ENCODE measurements at places on chromosomes 2 and 18.

GRCh38 chr2:133955169-133955568 is 298.7 kb upstream of the MGAT5 start:
- DNase-seq: no peak

DNA sequence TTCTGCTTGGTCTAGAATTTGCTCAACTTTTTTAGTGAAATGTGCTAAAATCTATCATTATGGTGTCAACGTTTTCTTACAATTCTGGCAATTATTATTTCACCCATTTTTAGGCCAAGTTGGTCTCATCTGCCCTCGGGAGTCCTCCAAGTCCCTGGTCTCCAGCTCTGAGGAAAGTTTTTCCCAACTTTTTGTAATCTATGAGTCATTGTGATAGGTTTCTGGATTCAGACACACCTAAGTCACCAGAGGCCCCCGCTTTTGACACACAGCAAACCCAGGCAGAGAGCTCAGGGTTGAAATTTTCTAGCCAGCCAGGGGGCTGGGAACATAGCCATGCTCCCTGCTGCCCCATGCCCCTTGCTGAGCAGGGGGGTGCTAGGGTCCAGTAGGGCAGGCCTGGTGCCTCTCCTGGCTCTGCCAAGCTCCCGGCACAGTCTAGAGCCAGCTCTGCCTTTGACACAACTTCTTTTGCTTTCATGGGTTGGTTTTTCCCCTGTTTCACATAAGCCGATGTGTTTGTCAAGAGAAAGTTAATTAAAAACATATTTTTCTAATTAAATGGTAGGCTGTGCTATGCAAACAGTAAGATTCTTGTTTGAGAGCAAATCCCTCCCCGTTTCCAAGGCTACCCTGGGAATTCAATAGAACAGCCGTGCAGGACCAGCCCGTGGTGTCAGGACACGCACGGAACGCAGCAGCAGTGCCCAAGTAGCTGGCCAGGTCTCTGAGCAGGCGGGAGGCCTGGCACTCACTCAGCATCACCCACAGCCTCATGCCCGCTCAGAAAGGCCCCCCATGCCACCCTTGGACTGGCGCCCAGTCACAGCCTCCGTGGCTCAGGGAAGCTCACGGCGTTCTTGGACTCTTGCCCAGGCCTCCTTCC is 25.5 kb upstream of the SNED1 start:
- DNase-seq: no peak

GRCh38 chr2:146917431-146918042 is 927.3 kb upstream of the ACVR2A start:
- DNase-seq: no peak

GRCh38 chr18:7846335-7846734 is 279.2 kb downstream of the PTPRM start:
- DNase-seq: no peak

DNA sequence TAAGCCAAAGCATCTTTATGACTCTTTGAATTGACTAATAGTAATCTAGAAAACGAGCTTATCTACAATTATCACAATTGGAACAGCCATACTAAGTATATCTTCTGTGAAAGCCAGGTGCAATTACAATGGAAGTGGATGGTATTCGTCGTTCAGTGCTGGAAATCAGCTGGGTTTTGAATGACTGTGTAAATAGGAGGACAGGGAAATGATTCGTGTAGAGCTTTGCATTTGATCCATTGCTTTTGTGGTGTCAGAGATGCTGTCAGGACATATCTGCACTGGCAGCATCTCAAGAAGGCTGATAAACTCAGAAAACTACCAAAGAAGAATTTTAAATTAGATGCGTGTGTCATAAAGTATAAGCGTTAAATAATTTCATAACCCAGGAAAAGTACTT is 187.1 kb downstream of the ZNF407 start:
- no peak for DNase-seq

- DNase-seq: no peak
These were observed 208.3 kb upstream of the FANCL start for GRCh38 chr2:58449286-58450010.

DNA sequence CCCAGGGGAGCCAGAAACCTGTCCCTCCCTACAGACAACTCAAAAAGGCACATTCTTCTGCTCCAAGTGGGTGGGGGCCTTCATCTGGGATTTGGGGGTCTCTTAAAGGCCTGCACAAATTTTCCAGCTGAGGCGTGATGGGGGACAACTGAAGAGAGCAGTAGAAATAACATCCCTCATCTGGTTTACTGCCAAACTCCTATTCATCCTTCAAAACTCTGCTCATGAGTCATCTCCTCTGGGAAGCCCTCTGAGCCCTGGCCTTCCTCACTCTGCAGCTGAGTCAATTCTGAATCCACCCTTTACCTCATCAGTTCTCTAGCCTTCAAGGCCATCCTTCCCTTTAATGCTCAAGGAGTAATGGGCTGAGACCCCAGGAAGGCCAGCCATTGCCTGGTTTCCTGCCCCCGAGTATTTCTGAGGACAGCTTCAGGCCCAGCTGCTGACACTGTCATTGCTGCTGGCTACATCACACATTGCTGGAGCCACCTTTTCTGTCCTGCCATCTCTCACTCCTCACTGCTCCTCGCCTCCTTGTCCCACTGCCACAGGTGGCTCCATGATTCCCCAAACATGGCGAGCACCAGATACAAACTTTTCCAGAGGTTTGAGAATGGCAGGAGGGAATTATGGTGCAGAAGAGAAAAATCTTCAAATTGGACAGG is 32.2 kb upstream of the GLI2 start:
- DNase-seq: no peak

- DNase-seq: no peak
These were observed 4.4 kb upstream of the GTF2A1L start for GRCh38 chr2:48613211-48613610.

DNA sequence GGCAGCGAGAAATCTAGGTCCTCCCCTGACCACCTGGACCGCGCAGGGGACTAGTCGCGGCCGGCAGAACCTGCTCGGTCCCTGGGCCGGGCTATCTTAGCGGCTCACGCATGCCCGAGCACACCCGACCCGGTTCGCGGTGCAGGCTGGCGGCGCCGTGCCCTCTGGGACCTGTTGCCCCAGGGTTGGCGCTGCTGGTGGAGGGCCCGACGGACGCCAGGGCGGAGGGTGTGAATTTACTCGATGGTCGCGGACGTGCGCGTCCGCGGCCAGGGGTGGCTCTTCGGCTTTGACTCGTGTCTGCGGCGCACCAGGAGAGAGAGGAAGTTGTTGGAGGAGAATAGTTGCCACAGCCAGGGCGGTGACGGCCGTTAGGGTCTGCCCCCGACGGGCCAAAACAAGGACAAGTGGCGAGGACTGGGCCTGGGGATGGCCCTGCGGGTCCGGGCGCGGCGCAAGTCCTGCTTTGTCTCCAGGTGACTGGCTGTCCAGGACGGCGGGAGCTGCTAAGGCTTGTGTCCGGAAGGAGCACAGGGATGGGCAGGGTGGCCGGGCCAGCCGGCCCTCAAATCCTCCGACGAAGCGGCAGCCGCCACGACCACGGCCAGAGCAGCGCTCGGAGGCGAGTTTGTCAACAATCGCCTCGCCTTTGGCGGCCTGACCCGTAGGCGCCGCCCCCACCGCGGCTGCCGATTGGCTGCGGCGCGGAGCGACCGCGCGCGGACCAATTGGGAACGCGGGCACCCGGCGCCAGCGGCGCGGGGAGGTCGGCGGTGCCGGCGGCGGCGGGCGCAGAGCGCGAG is 1.3 kb downstream of the BCL2L11 start:
- peak; percentile 78 for DNase-seq

- DNase-seq: no peak
These were observed 396.3 kb upstream of the CHST9 start for GRCh38 chr18:27581296-27581904.

DNA sequence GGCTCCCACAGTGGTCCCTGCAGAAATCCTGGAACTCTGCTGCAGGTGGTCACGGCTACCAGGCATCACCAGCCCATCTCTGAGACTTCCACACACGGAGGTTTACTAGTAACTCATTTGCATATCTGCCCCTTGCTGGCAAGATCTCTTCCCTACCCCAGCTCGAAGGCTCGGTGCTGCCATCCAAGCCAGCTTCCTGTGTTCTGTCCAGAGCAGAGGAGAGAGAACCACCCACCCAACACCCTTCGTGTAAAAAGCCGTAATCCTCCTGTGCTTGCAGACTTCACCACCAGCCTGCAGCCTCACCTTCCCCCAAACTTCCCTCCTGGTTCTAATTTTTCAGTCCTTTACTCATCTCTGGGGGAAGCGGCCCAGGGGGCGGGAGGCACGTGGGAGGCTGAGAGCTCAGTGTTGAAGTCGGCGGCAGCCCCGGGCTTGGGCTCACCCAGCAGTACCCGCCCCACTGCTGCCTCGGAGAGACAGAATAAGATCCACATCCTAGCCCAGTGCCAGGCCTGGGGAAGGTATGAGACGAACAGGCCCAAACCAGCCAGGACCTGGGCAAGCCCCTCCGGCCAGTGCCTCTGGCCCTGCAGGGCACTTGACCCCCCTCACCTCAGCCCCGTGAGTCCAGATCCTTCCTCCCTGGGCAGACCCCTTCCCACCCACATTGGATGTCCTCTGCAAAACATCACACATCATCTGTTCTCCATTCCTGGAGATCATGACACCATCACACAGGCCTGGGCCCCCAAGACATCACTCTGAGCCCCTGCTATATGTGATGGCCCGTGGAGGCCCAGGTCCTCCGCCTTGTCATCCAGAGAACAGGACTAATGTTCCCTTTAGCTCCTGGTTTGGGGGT is 145.8 kb upstream of the ID2 start:
- DNase-seq: no peak

DNA sequence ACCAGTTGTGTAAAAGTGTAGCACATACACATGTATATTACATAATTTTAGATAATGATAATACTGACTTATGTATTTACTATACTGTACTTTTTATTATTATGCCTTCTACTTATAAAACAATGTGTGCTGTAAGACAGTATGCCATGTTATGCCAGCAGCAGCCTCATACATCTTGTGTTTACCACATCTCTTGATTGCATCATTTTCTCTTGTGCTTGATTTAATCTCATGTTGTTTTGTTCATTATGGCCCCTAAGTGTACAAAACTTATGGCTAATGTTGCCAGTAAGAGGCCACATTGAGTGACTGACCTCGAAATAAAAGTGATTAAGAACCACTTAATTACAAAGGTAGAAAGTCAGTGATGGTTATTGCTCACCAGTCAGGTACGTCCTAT is 128.0 kb upstream of the SP5 start:
- no peak for DNase-seq

DNA sequence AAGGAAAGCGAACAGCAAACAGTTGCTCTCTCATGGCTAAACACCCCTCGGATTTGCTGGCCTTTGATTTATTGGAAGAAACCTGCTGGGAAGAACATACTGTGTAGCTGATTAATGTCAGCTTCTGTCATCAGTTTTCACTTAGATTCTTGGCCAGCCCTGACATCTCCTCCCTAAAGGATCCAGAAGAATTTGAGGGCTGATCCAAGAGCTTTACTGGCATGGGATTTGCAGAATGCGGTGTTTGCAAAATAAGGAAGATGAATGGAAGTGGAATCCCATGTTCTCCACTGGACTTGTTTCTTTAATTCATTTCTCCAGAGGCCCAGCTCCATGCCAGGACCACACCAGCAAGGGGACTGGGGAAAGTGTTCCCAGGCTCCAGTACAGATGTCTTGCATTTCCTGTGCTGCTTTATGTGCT is 80.5 kb downstream of the RDH14 start:
- DNase-seq: no peak

- no peak for DNase-seq
These were observed 75.8 kb downstream of the NRP2 start for GRCh38 chr2:205758051-205758450.
